ENCODE measurements at places on chromosomes 6 and 20. TPM values are rescaled to one million over a fixed set of nuclear protein-coding genes. Genes with fewer than 3 reads are reported as not detected.

The CGA gene
- total RNA-seq = not detected

The HBS1L gene
- total RNA-seq = 39.8 TPM

The LINC00237 gene
- not detected for total RNA-seq

The TFAP2D gene
- not detected for total RNA-seq

The UNC5CL gene
- total RNA-seq = 33.9 TPM

The HCK gene
- 0.71 TPM for total RNA-seq

The ZNF311 gene
- 0.58 TPM for total RNA-seq
